ENCODE measurements at places on chromosomes 11 and 22.

- DNase-seq: no peak
Measured at GRCh38 chr22:26912655-26913345, 255.4 kb downstream of the MIAT start.

GRCh38 chr11:67371189-67371910, 2.0 kb downstream of the CLCF1 start:
- no peak for DNase-seq

DNA sequence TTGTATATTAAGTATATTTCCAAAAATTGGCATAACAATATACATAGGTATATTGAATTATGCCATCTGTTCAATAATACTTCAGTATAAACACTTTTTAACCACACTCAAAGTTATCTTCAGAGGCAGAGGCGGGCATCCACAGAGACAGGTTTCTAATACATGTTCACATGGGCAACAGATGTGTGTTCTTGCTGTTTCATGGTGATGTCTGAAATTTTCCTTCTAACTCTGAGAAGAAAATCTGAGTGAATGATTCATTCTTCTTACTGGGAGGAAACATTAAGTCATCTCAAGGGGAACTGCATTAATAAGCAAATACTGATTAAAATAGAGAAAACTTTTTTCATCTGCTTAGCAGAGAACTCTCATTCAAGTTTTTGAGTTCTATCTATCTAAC, 1074.5 kb downstream of the LRRC4C start:
- DNase-seq: no peak

- DNase-seq: no peak
Measured at GRCh38 chr11:91932151-91932821, 292.3 kb upstream of the FAT3 start.

DNA sequence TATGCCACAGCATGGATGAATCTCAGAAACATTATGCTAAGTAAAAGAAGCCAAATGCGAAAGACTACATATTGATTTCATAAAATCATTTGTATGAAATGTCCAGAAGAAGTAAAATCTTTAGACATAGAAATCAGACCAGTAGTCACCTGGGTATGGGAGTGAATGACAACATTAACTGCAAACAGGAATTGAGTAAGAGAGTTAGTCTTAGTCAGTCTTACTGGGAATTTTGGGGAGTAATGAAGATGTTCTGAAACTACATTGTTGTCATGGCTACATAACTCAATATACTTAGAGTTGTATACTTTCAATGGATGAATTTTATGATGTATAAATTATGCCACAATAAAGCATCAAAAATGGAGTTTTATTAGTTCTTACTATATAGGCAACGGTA, 107.8 kb upstream of the CHORDC1 start:
- DNase-seq: no peak

GRCh38 chr22:24393012-24393559, 34.3 kb upstream of the ADORA2A start:
- DNase-seq: no peak

GRCh38 chr11:70415191-70415590, 16.9 kb downstream of the CTTN start:
- no peak for DNase-seq

GRCh38 chr11:89205378-89205777, 27.7 kb downstream of the TYR start:
- DNase-seq: no peak

- no peak for DNase-seq
Measured at GRCh38 chr11:68302256-68302655, 10.1 kb upstream of the LRP5 start.

GRCh38 chr22:50307890-50308596, 597 bp upstream of the PLXNB2 start:
- DNase-seq: no peak

DNA sequence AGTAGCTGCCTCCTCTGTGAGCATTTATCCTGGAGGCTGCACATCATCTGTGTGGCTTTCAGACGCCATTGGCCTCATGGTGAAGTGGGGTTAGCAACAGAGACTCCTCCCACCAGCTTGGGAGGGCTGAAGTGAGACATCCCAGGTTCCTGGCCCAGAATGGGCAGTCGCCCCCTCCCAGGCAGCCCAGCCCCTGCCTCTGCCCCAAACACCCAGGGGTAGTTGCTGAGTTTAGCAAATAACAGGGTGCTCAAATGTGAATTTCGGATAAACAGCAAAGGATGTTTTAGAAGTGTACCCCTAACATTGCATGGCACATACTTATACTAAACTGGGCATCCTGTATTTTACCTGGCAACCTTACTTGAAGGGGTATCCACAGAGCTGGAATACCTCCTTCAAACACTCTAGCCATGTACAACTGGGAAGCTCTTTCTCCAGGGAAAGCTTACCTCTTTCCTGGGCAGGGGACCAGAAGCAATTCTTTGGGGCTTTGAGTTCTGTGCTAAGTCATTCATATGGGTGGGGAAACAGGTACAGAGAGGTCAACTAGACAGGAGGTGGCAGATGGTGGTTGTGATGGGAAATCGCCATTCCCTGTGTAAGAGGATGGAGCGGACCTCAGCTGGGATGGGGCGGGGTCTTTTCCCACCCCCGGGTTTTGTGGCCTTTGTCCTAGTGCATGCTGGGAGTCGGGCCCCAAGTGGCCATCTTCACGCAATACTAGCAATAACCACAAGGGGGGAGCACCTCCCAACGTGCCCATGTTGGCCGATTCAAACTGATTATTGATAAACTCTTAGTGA, 19.3 kb downstream of the MTFP1 start:
- DNase-seq: peak; percentile 75

GRCh38 chr11:122853971-122854446, 15.7 kb downstream of the CRTAM start:
- no peak for DNase-seq

- DNase-seq: peak; percentile 74
Measured at GRCh38 chr22:33302049-33302545, 243.9 kb upstream of the SYN3 start.

GRCh38 chr11:1009991-1010390, 26.5 kb downstream of the MUC6 start:
- no peak for DNase-seq

DNA sequence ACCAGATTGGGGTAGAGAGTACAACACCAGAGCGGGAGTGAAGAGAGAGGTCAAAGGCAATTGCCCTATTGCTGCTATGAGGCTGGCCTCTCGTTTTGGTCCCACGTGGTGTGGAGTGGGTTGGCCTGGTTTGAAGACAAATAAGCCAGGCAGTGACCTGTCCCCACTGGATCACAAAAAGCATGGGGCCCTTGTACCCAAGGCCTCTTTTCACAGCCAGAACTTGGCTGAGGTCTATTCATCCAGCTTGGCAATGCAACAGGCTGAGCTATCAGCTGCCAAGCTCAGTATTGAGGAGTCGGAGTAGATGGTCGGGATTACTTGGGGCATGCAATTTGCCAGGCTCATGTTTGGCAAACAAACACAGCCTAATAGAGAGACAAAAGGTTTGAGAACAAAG, 19.2 kb upstream of the GALNT18 start:
- DNase-seq: no peak

GRCh38 chr22:41780746-41781505, 19.6 kb upstream of the CCDC134 start:
- peak; percentile 89 for DNase-seq

DNA sequence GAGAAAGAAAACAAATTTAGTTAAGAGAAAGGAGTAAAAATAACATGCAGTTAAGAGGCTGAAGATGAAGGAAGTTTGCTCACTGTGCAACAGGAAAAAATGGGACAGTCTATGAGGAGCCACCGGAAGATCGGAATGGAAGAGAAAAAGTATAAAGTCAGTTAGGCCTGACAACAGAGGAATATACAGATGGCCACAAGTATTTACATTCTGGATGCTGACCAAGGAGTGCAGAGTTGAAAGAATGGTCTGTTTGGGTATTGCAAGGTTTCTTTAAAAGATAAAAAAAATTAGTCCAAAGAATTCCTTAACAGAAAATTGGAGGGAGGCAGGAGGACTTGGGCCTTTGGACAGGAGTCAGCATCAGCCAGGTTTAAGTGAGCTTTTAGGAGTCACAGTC, 37.5 kb downstream of the RBFOX2 start:
- no peak for DNase-seq

Data from activated CD8-positive, alpha-beta memory T cell treated with anti-CD3 and anti-CD28 coated beads for 24 hours (primary cell).